ENCODE measurements at places on chromosomes 2 and 18.

DNA sequence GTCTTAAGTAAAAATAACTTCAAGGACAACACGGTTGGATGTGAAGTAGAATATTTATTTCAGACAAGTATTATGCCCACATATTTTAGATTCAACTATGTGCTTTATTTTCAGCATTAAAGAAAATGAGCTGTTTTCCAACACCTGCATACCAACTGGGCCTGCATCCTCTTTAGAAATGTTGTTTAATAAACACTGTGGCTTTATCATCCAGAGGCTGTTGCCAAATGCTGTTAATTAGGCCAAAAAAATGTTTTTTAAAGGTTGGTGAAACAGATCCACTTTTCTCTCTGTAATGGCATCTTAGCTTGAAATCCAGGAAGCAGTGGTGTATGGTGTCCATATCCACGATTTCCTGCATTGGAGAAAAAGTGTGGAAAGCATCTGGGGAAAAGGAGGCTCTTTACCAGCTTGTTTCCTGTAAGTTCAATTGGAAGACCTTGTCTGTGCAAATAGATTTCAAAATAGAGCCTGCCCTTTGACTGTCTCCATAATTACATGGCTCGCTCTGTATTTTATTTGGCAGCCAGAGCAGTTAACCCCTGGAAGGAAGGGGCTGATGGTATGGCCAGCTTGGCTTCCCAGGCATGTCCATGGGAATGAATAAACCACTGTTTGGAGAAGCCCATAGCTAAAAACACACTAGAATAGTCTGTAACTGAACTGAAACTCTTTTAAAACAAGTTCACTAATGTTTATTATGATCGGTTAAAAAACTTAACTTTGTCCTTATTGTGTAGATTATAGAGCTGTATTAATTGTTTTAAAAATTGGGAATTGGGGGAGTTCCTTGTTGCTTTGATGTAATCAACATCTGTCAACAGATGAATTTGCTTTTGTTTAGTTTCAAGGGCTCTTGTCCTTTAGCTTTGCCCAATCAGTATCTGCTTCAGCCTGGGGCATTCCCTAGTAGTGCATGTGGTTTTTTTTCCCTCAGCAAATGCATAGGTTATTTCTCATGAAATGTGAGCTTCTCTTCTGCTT, 33.0 kb upstream of the DLX1 start:
- DNase-seq: no peak

DNA sequence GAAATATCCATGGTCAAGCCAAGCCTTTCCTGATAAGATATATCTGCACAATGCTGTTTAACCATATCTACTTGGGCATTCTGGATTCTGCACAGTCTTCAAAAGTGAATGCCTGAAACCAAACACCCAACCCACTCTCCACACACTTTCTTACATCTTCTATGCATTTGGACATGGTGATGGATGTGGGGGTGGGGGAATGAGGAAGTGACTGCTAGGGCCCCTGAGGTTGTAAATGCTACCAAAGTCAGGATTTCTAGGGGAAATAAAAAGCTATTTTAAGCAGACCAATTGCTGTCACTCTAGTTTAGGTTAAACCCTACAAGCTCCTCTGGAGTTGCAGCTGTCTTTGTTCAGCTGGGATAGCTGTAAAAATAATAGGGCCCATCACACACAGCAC, 26.7 kb upstream of the TGFA start:
- DNase-seq: no peak

DNA sequence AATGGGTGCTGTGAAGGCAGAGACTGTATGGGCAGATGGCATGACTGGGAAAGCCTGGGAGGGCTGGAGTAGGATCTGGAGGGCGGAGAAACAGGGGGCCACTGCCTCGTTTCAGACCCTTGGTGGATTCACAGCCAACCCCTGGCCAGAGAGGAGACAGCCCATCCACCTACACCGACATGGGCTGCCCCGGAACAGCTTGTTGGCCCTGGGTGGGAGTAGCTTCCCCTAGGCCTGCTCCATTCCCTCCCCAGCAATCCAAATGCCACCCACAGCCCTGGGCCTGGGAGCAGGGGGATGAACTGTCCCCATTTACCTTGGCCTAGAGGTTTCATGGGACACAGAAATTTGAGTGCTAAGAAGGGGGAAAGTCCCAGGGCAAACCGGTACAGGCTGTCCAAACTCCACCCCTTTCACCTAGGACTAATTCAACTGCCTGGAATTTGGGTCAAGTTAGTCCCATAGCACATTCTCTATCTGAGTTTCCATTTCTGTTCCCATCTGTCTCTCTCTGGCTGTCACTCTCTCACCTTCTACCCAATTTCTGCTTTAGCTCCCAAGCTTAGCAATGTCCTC, 37.0 kb downstream of the LBH start:
- no peak for DNase-seq

GRCh38 chr2:88692187-88692586, 714 bp downstream of the RPIA start:
- DNase-seq: no peak

- DNase-seq: no peak
Measured at GRCh38 chr2:5562426-5562825, 129.8 kb upstream of the SOX11 start.

GRCh38 chr18:61706276-61706915, 186.4 kb downstream of the RNF152 start:
- no peak for DNase-seq

DNA sequence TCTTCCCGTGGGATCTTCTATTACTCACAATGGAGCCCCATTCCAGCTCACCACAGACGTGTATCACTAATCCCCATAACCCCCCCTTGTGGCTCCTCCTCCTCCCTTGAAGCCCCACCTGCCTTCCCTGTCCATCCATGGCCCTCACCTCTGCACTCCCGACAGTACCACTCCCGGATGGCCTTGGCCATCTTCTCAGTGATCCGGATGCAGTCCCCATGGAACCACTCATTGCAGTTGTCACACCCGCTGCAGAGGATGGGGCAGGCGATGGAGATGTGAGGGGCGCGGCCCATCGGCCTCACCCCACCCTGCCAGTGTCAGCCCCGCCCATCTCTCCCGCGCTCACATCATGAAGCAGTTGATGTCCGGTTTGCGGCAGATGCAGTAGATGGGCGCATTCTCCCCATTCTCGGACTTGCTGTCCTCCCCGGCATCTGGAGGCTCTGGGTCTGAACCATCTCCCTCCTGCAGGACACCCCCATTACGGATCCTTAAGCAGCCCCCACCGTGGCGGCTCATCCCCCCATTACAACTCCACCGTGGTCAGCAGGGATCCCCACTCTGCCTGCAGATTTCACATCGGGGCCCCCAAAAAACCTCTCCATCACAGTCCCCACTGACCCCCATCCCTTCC, 983 bp downstream of the CXXC1 start:
- DNase-seq: no peak

- no peak for DNase-seq
Measured at GRCh38 chr2:60530660-60531281, 22.7 kb downstream of the BCL11A start.

DNA sequence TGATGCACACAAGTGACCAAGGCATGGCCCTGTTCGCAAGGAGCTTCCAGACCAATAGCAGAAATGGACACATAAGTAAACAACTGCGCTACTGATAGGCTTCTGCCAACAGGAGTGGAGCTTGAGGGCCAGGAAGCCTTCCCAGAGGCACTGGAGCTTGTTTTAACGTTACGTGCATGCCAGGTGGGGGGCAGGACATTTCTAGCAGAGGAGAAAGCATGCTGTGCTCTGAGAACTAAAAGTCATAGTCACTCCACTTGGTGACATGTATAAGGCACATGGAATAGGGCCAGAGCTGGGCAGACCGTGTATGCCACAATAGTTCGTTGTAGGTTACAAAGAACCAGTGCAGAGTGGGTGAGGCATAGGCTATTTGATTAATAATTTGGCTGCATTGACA, 184.2 kb downstream of the NEDD4L start:
- no peak for DNase-seq

DNA sequence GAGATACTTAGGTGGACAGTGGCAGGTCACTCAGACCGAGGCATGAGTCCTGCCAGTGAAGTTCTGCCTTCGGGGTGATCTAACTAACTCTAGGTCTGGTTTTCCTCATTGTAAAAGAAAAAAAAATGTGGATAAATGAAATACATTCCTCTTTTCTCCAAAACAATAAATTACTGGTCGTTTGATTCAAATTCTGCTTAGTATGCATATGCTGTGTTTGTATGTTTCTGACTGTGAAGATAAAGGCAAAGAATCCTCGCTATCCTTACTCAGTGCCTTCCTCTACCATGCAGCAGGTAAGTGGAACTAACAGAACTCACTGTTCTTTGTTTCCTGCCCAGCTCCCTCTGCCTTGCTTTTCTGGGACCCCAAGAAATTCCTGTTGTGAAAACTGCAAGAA, 330.1 kb downstream of the SUCLG1 start:
- DNase-seq: no peak

DNA sequence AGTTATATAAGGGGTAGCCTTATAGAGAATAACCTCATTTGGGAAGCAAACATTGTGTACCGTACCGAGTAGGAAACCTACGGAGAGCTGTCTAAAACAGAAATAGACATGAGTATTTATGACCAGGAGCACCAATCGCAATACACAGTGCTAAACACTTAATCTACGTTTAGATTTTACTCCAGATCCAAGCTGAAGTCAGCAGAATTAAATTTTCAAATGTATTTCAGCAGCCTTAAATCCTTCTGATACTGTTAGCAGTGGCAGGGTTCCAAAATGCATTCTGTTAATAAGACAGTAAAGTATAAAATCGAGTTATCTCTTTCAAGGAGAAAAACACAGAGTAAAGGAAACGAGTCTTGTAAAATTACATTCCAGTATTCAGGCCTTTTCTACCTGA, 118.1 kb upstream of the ZNF521 start:
- no peak for DNase-seq

DNA sequence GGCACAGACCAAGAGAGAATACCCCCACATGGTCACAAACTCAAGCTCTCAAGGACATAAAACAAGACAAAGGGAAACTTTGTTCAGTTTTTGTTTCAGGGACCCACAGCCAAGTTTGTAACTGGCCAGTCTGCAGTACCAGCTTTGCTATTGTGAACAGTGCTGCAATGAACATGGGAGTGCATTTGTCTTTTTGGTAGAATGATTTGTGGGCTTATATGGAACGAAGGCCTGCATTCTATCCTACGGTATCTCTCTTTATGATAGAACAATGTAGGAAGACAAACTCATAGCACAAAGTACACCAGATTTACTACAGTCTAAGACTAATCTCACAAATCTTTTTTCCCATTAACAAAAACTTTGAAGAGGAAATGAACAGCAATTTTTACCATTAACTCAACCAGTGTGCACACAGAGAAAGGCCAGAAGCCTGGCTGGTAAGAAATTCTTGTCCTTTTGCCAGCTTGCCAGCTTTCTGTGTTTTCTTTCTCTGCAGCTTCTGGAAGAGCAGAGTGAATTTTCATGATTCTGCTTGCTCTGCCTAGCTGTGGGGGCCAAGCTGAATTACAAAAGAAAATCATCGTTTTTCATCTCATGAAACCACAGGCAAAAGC, 37.1 kb upstream of the FEZ2 start:
- DNase-seq: no peak

DNA sequence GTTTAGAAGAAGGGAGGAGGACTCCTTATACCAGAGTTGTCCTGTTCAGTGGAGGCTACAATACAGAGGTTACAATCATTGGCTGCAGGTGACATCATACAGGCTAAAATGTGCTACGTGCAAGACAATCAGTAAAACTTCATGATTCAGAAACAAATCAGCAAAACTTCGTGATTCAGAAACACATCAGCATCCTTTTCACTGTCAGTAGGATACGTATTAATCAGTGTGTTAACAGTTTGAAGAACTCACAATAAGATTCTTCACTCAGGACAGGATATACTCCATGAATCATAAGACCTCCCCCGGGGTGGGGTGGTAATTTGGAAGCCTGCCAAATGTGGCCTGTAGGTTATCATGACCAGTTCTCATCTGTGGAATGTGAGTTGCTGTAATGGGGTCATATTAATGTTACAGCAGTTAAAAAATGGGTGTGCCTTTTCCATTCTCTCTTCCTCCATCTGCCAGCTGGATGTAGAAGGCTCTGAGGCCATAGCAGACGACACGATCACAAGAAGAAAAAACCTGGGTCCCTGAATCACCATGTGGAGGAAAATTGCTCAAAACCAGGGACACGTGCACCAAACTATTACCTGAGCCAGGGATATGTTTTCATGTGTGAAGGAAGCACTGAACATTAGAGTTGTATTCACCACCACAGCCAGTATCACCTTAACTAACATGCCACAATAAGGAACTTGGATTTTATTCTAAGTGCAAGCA, 134.8 kb upstream of the CREB1 start:
- no peak for DNase-seq

GRCh38 chr2:227447606-227448005, 24.4 kb upstream of the AGFG1 start:
- DNase-seq: no peak

DNA sequence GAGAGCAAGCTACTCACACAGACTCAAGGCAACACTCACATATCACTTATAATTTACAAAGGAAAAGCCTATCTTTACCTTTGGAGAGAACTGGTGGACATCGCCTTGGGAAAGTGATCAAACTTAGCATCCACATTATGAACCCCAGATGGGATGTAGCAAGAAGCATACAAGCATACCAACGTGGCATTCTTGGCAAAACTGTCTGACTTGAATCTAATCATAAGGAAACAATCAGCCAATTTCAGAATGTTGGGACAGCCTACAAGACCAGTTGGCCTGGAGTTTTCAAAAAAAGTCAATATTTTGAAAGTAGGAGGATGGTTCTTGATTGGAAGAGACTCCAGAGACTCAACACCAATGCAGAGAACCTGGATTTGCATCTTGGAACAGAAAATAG, 79.1 kb upstream of the PMAIP1 start:
- DNase-seq: no peak

DNA sequence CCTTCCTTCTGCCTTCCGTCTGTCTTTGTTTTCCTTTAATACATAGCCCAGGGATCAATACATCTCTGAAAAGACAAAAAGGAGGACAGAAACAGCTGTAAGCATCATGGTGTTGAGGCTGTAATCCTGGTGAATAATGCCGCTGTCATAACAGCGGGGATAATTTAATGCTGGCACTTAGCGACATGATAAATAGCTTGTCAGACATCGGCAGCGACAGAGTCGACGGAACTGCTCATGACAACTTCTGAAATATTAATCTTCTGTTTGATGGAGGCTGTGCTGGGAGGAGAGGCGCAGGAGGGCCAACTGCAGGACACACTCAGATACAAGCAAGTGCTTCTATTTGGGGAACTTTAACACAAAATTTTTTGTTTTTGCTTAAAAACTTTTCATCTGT, 602.2 kb downstream of the GALR1 start:
- DNase-seq: no peak

GRCh38 chr2:221103930-221104329, 468.2 kb downstream of the EPHA4 start:
- DNase-seq: no peak

DNA sequence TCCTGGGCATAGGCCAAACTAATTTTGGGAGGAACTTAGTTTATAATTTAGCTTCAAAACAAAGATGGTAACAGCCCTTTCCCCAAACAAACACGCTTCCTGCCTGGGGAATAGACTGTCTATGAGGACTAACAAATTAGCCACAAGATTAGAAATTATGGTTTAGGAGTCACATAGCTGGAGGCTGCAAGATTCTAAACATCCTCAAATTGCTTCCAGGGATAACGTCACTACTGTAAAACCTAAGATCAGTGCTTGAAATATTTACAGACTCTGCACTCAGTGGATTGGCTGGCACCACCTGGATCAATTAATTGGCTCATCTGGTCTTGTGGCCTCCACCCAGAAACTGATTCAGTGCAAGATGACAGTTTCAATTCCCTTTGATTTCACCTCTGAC, 118.0 kb upstream of the TACR1 start:
- DNase-seq: no peak

- DNase-seq: no peak
Measured at GRCh38 chr2:173349287-173349686, 5.4 kb upstream of the CDCA7 start.

GRCh38 chr2:32262105-32262504, 2.6 kb downstream of the NLRC4 start:
- DNase-seq: no peak

Data from left renal pelvis (tissue), 4 donors.